ENCODE measurements at places on chromosomes 11 and 22. TPM values are rescaled to one million over a fixed set of nuclear protein-coding genes. Genes with fewer than 3 reads are reported as not detected.

GRM5 gene
- total RNA-seq: not detected

SCGB1C1 gene
- not detected for total RNA-seq

OR2D2 gene
- total RNA-seq: 0.20 TPM

ST14 gene
- 121 TPM for total RNA-seq

DEUP1 gene
- total RNA-seq: not detected

RPL27A gene
- 1,154 TPM for total RNA-seq

BUD13 gene
- total RNA-seq: 9.1 TPM

- ATAC-seq: no peak
These were observed 5.9 kb downstream of the TAB1 start for GRCh38 chr22:39405346-39406085.

DNA sequence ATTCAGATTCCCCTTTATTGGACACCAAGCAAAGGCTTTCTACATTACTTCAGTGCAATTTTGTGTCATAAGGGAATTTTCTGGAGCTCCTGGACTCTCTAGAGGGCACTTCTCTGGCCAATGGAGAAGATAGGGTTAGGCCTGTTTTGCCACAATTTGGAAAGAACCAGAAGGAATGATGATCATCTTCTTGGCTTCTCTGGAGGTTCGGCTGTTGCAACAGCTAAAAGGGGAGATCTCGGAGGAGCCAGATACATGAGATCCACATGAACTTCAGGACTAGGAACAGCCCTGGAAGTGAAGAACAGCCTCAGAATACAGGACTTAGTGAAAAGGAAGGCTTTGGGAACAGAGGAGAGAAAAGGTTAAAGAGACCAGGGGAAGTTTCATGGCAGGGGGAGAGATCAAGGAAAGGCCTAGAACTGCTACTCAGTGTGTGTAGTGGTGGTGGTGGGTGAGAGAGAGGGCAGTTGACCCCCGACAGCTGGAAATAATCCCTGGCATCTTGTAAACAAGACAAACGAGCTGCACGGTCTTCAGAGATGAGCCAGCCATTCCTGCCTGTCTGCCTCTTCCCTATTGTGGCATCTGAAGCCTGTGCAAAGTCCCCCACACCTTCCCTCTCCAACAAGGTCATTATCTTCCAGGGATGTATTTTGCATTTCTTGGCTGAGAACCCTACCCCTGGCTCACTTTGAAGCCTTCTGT lies 83.8 kb downstream of the CCDC81 start:
- no peak for ATAC-seq

GRCh38 chr11:32775908-32776307 lies 18.6 kb downstream of the CCDC73 start:
- ATAC-seq: no peak

GRCh38 chr11:15342163-15342562 lies 227.4 kb downstream of the INSC start:
- peak; percentile 64 for ATAC-seq

- ATAC-seq: no peak
These were observed 66.8 kb downstream of the TSPAN18 start for GRCh38 chr11:44793350-44794090.
